ENCODE measurements at places on chromosomes 16 and 17. TPM values are rescaled to one million over a fixed set of nuclear protein-coding genes. Genes with fewer than 3 reads are reported as not detected.

DNA sequence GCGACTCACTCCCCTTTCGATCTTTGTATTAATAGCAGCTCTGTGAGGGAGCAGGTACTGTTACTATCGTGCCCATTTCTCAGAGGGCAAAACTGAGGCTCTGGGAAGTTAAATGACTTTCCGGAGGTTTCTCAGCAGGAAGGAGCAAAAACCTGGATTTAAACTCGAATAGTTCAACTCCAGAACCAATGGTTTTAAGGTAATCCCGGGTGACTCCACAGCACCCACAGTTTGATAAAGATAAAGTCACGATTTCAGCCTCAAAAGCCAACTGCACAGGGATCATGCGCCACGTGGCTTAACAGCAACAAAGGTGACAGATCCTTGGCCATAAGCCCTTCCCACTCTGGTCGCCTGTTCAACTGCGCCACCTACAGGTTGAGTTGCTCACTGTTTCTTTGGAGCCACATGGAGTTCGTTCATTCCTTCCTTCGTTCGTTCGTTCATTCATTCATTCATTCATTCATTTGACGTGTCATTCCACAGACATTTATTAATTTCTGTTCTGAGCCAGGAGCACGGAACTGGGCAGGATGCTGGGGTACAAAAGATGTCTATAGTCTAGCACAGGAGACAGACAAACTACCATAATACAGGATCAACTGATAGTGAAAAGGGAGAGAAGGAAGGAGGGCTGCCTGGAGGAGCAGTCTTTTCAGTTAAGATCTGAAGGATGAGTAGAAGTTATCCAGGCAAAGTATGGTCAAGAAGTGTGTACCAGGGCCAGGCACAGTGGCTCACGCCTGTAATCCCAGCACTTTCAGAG is 134.8 kb downstream of the HS3ST2 start:
- no peaks in the 10 kb centered on the region for H3K4me1 ChIP-seq
- no peak overlapping the region for H3K4me3 ChIP-seq
- H3K36me3 ChIP-seq, result no peaks in the 10 kb centered on the region
- no peak overlapping the region for H3K27ac ChIP-seq
- H3K27me3 ChIP-seq, result peaks cover 49% of the 10 kb centered on the region

- DNase-seq, result peak; percentile 76
- no peak overlapping the region for H3K27ac ChIP-seq
- peaks cover 17% of the 10 kb centered on the region for H3K4me1 ChIP-seq
- H3K36me3 ChIP-seq, result no peaks in the 10 kb centered on the region
- H3K27me3 ChIP-seq, result no peaks in the 10 kb centered on the region
Measured at GRCh38 chr16:81600275-81600674, 155.7 kb downstream of the CMIP start.

- no peak overlapping the region for H3K4me3 ChIP-seq
- no peak for DNase-seq
- no peaks in the 10 kb centered on the region for H3K4me1 ChIP-seq
- no peaks in the 10 kb centered on the region for H3K27me3 ChIP-seq
Measured at GRCh38 chr17:43701318-43701743, 39.6 kb upstream of the MEOX1 start.

DNA sequence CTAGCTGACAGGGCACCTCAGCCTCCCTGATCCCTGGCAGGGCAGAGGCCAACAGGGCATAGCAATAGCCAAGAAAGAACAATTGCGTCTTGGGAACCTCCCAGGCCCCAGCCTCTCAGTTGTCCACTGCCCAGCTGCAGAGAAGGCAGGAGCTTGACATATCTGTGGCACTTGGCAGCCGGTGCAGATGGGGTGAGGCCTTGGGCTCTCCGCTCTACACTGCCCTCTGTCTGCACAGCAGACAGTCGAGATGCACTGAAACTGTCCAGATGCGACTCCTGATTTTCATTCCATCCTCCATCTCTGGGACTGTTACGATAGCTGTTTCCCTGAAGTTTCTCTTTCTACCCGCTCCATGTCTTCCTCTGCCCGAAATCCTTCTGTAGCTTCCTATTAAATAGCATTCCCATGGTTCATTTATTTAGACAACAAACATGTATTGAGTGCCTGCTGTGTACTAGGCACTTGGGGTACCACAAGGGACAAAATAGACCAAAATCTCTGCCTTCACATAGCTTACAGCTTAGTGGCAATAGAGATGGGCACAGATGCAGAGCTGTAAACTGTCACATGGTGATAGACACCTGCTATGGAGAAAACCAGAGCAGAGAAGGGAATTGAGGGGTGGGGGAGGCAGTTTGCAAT is 3.3 kb downstream of the POLR3E start:
- no peaks in the 10 kb centered on the region for H3K4me1 ChIP-seq
- H3K4me3 ChIP-seq, result no peak overlapping the region
- DNase-seq, result peak; percentile 55
- H3K27me3 ChIP-seq, result no peaks in the 10 kb centered on the region
- no peak overlapping the region for H3K27ac ChIP-seq
- 0 out of 2 replicates have a peak, but pooled peaks cover 5% of the 10 kb centered on the region for H3K36me3 ChIP-seq

- no peak for DNase-seq
- peak overlapping the region; percentile 91 for H3K27ac ChIP-seq
- no peaks in the 10 kb centered on the region for H3K36me3 ChIP-seq
- no peaks in the 10 kb centered on the region for H3K27me3 ChIP-seq
- H3K4me3 ChIP-seq, result no peak overlapping the region
Measured at GRCh38 chr17:82840431-82840831, 609 bp upstream of the ZNF750 start.

DNA sequence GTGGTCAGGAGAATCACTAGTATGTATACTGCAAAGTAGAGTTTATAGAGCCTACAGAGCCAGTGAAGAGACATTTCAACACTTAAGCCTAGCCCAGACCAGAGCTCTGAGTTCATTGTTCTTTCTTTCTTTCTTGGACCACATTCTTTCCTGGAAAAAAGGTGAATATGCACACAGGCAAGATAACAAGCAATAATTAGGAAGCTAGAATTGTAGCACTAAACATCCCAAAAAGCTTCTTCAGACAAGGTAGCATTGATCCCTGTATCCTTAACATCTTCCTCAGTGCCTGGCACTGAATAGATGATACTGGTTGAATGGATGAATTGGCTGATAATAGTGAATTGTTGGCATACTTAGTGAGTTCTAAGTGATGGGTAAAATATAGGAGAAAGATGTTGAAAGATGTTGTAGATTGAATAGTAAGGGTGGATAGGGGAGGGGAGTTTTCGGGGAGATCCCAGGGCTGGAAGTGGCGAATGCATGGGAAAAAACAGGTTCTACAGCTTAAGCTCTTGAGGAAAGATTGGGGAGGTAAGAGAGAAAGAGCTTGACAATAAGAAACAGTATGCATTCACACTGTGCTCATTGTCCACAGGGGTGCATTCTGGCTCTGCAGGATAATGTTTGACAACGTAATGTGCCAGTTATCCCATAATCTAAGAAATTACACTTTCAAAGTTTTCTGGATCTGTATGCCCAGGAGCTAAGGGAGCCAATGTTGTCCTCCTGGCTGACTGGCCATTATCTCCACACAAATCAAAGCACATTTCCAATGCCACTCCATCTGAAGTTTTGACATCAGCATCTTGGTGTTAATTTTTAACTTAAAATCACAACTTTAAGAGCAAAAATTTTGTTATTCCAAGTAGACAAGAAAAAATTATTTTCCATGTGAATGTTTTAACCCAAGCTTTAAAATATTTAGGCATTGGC is 35.6 kb downstream of the TUBD1 start:
- DNase-seq, result no peak
- no peaks in the 10 kb centered on the region for H3K36me3 ChIP-seq
- H3K27me3 ChIP-seq, result no peaks in the 10 kb centered on the region
- H3K4me3 ChIP-seq, result no peak overlapping the region
- peaks cover 69% of the 10 kb centered on the region for H3K4me1 ChIP-seq

DNA sequence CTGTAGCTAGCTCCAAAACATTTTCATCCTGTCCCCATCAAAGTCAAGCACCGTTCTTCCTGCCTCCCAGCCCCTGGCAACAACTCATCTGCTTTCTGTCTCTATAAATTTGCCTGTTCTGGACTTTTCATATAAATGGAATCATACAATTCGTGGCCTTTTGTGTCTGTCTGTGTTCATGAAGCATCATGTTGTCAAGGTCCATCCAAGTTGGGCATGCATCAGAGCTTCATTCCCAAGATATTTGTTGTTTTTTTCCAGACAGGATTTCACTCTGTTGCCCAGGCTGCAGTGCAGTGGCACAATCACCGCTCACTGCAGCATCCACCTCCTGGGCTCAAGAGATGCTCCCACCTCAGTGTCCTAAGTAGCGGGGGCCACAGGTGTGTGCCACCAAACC is 5.9 kb downstream of the SLC5A10 start:
- H3K4me1 ChIP-seq, result no peaks in the 10 kb centered on the region
- no peaks in the 10 kb centered on the region for H3K36me3 ChIP-seq
- no peak overlapping the region for H3K4me3 ChIP-seq
- no peak overlapping the region for H3K27ac ChIP-seq
- H3K27me3 ChIP-seq, result no peaks in the 10 kb centered on the region
- no peak for DNase-seq

Gene CCL7
- total RNA-seq, result not detected

Gene CD300LB
- not detected for total RNA-seq

Gene ASPA
- total RNA-seq, result not detected

Gene HID1
- 32.1 TPM for total RNA-seq

Gene CDH13
- total RNA-seq, result not detected

Gene NPIPA7
- 7.2 TPM for total RNA-seq

Measured in PC-9 (cell line).